ENCODE measurements at places on chromosomes 3 and 15.

- DNase-seq = no peak
Measured at GRCh38 chr3:52021489-52022268, 26.0 kb upstream of the RPL29 start.

DNA sequence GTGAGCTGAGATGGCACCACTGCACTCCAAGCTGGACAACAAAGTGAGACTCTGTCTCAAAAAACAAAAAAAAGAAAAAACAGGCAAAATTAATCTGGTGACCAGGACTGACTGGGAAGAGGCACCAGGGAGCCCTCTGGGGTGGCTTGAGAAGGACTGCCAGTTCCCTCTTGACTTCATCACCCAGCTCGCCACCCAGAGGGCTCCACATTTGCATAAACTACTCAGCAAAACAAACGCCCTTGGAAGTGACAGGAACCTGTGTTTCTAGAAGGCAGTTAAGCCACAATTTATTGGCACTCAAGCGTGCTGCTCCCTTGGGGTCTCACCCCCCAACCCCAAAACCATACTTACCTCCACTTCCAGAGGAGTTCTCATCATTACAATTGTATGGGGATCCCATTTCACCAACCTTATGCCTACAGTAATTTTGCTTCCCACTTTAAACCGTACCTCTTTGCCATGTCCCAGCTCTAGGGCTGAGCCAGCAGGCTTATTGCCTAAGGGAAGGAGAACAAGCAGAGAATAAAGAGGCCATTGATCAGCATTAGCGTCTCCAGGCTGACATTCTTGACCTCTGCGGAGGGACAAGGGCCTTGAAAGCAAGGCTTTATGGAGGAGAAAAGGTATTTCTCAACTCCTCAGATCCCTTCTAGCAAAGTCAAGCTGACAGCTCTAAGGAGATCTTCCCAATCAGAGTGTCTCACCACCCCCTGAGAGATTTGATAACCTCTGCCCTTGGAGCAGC, 357.4 kb downstream of the SHQ1 start:
- no peak for DNase-seq

DNA sequence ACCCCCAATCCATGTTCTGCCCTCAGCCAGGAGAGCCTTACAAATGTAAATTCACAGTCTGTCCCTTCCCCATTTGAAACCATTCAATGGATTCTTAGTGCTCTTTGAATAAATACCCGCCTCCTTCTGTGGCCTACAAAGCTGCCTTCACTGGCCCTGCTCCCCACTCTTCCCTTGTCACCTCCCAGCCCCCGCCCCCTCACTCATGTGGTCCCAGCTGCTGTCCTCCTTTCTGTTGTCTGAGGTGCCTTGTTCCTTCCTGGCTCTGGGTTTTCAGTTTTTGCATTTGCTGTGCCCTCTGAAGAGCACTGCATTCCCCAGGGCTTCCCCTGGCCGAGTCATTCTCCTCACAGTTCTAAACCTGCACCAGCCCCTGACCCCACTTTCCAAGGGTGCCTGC, 3.2 kb downstream of the EFCAB12 start:
- DNase-seq = no peak

GRCh38 chr15:65175511-65175910, 9.6 kb downstream of the CLPX start:
- DNase-seq = no peak

DNA sequence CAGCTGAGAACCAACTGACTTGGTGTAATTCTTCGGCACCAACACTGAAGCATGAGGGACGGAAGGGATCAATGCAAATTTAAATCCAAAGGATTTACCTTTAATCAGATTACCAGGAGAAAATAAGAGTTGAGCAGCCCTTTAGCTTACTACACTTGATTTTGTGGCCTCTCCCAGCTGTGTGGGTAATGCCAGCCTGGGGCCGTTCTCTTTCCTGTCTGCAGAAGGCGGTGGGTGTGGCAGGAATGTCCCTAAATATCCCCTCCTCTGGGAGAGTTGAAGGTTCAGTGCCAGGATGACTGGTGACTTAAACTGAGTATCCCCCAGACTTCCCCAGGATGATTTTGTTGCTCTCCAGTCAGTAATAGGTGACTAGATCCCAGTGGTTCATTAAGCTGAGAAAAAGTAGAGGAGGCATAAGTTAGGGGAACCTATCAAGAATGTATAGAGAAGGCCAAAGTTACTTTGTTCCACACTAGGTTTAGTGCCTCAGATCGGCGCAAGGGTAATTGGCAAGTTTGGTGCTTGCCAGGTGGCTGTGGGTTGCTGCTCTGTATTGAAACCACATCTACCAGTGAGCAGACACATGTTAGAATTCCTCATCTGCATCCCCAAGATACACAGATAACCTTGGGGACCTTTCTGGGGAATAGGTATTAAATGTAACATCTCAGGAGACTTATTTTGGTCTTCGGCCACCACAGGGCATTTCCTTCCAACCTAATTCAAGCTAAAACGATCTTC, 23.1 kb downstream of the MAPKBP1 start:
- DNase-seq = no peak

DNA sequence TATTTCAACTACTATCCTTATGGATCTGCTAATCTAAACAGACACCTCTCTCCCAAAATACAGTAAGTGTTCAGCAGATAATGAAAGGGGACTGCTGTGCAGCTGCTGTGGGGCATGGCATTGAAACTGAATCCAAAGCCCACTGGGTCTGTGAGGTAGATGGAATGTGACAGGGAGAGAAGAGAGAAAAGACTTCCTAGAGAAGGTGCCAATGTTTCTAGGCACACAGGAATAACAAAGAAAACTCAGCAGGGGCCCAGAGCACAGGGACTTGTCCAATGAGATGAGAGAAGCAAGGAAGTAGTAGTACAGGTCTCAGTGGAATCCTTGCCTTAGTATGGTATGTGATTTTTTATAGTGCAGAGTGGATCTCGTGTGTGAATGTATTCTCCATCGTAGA, 457.8 kb downstream of the IL5RA start:
- DNase-seq = no peak

DNA sequence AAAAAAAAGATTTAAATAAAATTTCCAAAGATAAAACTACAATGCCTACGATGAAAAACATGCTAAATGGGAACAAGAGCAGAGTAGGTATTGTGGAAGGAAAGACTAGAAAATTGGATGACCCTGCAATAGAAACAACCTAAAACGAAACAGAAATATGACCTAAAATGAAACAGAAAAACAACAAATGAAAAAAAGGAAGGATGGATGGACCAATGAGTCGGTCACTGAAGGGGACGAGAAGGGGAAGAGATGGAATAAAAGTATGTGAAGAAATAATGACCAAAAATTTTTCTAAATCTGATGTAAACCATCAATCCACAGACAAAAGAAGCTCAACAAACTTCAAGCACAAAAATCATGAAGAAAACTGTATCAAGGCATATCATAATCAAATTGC, 44.8 kb downstream of the TBC1D2B start:
- DNase-seq = no peak

DNA sequence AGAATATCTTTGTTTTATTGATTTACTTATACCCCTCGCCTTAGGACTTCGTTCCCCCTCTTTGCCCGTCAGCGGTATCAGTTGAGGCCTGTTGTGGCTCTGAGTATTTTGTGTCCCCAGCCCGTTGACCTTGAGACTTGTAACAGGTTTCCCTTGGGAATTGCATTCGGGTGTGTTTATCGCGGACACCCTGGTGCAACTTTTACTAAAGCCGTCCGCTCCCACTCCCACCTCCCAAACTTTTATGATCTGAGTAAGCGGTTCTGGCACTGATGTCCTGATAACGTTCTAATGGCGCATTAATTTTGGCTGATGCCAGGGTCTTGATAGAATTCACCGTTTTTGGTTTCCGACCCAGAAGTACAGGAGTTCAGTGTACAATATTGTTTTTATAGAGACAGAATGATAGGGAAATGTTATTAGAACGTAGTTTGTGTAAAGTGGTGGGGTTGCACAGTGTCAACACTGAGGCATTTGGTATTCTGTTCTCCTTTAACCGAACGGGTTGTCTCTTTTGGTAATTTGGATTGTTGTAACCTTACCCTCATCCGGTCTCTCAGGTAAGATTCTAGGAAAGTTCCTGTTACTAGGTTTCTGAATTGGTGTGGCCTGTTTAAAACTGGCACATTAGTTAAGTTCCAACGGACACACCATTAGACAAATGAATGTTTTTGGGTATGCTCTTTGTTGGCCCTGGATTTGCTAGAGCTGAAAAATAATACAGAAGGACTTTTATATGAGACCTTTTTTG, 47.8 kb downstream of the OIP5 start:
- no peak for DNase-seq

- no peak for DNase-seq
Measured at GRCh38 chr15:63456258-63456657, 48.1 kb upstream of the USP3 start.

DNA sequence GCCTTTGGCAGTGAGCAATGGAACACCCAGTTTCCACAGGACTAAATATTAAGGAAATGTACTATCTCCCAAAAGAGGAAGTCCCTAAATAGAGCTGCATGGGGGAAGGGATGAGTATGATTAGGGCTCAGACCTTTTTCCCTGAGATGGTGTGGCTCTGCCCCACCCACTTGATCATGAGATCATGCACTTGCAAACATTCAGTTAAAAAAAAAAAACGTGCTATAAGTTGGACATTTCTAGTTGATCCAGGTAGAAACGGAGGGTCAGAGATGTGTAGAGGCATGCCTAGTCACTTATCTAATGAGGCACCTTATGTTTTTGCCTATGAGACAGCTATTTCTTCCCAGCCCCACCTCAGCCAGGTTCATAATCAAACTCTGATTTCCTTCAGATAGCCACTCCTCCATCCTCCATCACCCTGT, 24.5 kb upstream of the SSR3 start:
- no peak for DNase-seq

GRCh38 chr15:41961001-41961518, 11.3 kb downstream of the EHD4 start:
- DNase-seq = no peak

GRCh38 chr3:156620260-156620659, 54.1 kb upstream of the TIPARP start:
- no peak for DNase-seq

GRCh38 chr15:36614016-36614415, 34.6 kb downstream of the CDIN1 start:
- no peak for DNase-seq

DNA sequence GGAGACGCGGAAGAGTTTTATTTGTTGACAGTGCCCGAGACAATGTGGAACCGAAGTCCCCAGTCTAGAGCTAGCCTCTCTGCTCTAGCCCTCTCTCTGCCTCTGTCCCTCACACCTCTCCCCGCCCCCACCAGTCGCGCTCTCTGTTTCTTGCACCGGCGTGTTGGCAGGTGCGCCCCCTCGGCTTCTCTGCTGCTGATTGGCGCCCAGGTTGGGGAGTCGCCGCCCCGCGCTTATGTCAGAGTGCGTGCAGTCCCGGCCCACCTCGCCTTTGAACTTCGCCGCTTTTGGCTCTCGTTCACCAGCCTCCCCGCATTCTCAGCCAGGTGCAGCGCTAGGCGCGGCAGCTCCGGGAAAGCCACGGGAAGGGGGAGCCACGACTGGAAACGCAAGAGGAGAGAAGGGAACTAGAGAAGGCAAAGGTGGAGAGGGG, at the start of gene SOX14:
Gene SOX14, plus strand, starts transcription at position 315 of the 433 bp plus-strand sequence. CDS start 470 bp downstream, outside the sequence.
- DNase-seq = no peak

GRCh38 chr3:177887475-177887874, 648.8 kb upstream of the KCNMB2 start:
- DNase-seq = no peak

GRCh38 chr15:89749054-89749453, 2.0 kb downstream of the MESP1 start:
- no peak for DNase-seq

GRCh38 chr3:72481542-72481941, 366.7 kb downstream of the SHQ1 start:
- DNase-seq = no peak

DNA sequence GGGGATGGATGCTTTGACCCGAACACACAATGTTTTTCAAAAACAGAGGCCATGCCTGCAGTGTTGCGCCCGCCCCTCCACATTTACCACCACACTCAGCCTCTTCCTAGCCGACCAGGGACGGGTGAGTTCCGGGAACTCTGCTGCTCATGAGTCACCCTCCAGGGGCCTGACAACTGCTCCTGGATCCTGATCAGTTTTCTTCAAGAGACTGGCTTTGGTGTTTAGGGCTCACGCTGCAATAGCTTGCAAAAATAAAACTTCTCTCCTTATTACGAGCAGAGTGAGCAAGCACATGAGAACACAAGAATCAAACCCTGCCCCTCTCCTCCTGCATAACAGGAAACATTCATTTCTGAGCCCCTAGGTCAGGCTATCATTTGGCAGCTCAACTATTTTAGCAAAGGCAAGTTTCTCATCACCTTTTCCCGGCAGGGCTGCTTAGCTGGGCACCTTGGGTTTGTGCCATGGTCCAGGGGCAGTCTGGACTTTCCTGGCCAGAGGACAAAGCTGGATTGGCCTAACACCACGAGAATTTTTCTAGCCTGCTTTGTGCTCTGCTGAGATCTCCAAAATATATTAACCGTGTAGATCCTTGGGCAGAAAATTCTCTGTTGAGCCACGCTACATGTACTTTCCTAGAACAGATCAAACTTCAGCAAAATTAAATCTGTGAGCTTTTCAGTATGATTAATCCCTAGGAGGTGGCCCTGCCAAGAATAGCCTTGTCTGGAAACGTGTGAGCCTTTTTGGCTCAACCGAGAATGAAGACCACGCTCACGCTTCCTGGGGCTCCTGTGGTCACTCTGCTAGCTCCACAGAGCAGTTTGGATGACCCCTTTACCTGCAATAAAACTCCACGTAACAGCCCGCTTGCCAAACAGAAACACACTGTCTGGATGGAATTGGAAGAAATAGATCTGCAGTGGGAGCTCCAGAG, 52.7 kb upstream of the SPATA12 start:
- DNase-seq = no peak

- peak; percentile 70 for DNase-seq
Measured at GRCh38 chr3:151290673-151291072, 12.3 kb upstream of the P2RY14 start.

DNA sequence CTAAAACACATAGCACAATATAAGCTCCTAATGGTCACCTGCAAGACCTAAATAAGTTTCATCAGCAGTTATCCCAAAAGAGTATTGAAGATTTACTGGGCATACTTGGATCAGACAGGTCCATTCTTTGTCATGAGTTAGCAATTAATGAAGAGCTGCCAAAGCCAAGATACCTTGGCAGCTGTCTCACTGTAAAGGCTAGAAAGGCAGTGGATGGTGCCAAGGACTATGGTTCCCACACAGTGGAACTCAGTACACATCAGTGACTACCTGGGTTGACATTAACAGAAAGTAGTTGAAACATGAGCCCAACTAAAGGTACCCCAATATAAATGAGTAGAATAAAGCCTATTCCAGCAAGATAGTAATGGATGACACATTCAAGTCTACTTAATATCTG, 41.1 kb upstream of the TMCO5A start:
- DNase-seq = no peak
